CD14-positive monocyte (primary cell): ENCODE measurements at places on chromosomes 12 and 14.

- no peak for DNase-seq
Measured at GRCh38 chr12:89544681-89545184, 18.9 kb upstream of the POC1B start.

GRCh38 chr12:26434299-26435068 is 239.1 kb downstream of the SSPN start:
- peak; percentile 47 for DNase-seq

DNA sequence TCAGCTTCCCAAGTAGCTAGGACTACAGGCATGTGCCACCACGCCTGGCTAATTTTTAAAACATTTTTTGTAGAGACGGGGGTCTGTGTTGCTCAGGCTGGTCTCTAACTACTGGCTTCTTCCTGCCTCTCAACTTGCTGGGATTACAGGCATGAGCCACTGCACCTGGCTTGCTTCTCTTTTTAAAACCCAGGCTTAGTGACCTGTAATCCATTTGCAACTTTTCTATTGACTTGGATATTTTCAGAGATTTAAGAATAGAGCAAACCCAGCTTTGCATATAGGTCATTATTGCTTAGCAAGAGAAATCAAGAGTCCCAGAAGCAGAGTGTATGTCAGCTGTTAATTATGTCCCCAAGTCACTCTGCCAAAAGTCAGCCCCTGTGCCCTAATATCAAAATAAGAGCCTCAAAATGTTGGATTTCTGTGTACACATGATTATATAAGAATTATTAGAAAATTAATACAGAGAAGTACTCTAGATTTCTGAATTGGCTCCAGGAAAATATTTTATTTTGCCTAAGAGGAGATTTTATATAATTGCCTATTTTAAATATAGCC is 24.9 kb downstream of the TCP11L2 start:
- DNase-seq, result no peak

- DNase-seq, result no peak
Measured at GRCh38 chr12:126210026-126210425, 1144.8 kb downstream of the AACS start.

DNA sequence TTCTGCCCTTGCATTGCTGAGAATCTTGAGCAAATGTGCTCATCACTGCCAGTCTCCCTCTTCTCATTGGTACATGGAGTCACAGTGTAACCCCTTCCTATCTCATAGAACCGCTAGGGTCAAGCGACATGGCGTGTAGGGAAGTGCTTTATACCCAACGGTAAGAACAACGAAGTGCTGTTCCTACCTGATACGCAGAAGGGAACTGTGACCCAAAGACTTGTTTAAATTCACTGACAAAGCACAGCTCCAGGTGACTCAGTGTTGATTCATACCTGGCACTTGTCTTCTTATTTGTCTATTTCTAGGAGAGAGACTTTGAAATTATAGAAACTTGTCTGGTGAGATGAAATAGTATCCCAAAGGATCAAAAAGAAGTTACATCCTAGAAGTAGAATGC is 53.7 kb downstream of the FBXL14 start:
- no peak for DNase-seq

DNA sequence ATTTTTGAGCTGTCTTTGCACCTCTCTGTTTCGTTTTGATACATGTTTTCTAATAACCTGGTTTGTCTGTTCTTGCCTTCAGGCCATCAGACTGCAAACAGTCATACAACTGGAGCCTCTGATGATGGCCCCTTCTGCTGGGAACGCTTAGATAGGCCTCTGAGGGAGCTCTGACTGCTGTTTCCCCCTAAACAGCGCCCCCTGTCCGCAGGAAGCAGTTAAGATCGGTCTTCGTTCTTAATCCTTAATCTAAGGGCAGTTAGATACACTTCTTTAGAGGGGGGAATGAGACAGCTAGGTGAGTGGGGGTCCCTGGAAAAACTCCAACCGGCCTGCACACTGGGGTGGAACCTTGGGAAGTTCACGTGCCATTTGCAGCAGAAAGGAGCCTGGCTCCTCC is 1338.8 kb upstream of the SEL1L start:
- no peak for DNase-seq

GRCh38 chr14:103127356-103127755 is 4.1 kb downstream of the TNFAIP2 start:
- no peak for DNase-seq

- peak; percentile 46 for DNase-seq
Measured at GRCh38 chr12:8491646-8492530, 21.4 kb upstream of the CLEC4D start.
